ENCODE measurements at places on chromosomes 5 and 9.

DNA sequence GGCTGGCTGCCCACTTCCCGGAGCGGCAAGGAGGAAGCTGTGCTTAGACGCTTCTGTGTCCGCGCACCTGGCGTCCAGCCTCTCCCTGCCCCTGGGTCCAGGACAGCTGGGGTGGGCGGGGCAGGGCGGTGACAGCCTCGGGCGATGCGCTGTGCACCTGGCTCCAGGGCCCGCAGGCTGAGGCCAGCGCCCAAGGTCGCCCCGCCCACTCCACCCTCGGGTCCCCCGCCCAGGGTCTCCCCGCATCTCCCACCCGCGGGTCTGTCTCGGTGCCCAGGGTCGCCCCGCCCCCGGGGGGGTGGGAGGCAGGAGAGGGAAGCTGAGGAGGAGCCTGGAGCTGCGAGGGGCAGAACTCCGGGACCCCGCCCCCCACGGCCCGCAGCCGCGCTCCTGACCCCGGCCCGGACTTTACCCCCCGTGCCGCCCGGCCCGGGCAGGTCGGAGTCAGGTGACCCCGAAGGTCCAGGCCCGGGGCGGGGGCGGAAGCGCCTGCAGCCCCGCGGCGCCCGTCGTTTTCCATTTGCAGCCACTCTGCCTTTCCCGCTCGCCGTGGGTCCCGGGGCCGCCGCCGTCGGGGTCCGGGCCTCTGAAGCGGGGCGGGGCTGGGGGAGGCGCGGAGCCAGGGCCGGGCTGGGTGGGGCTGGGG lies at the start of gene ENTPD8:
ENTPD8 (minus strand) TSS at position 69 of the 646 bp plus-strand sequence. CDS start 3,072 bp downstream, outside the sequence.
- no peaks in the 10 kb centered on the region for H3K36me3 ChIP-seq
- peaks cover 7% of the 10 kb centered on the region for H3K4me1 ChIP-seq
- H3K27me3 ChIP-seq = peaks cover 5% of the 10 kb centered on the region
- DNase-seq = peak; percentile 83

- no peak overlapping the region for H3K27ac ChIP-seq
- H3K4me1 ChIP-seq = peaks cover 38% of the 10 kb centered on the region
- H3K27me3 ChIP-seq = no peaks in the 10 kb centered on the region
- H3K4me3 ChIP-seq = no peak overlapping the region
- no peak for DNase-seq
Observed at GRCh38 chr9:136615631-136616306, 46.9 kb upstream of the EGFL7 start.

GRCh38 chr5:56815658-56816545 lies 553 bp downstream of the MAP3K1 start:
- H3K27me3 ChIP-seq = no peaks in the 10 kb centered on the region
- peak overlapping the region; percentile 88 for H3K4me3 ChIP-seq
- peaks cover 33% of the 10 kb centered on the region for H3K4me1 ChIP-seq
- DNase-seq = peak; percentile 86
- no peaks in the 10 kb centered on the region for H3K36me3 ChIP-seq
- H3K27ac ChIP-seq = peak overlapping the region; percentile 91

GRCh38 chr5:78586251-78586650 lies 62.3 kb downstream of the LHFPL2 start:
- no peaks in the 10 kb centered on the region for H3K36me3 ChIP-seq
- no peak overlapping the region for H3K27ac ChIP-seq
- no peak overlapping the region for H3K4me3 ChIP-seq
- H3K4me1 ChIP-seq = peaks cover 12% of the 10 kb centered on the region
- no peak for DNase-seq

DNA sequence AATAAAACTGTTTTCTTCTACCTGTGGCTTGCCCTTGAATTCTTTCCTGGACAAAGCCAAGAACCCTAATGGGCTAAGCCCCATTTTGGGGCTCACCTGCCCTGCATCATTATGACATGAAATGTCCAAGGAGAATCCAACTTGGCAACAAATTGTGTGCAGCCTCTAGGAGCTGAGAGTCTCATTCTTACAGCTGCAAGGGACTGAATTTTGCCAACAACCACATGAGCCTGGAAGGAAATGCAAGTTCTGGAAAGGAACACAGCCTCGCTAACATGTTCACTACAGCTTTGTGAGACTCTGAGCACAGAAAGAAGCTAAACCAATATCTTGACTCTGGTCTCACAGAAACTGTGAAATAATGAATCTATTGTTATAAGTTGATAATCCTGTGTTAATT lies 94.8 kb upstream of the CDH12 start:
- no peaks in the 10 kb centered on the region for H3K36me3 ChIP-seq
- H3K27me3 ChIP-seq = no peaks in the 10 kb centered on the region
- H3K27ac ChIP-seq = no peak overlapping the region
- no peaks in the 10 kb centered on the region for H3K4me1 ChIP-seq
- no peak overlapping the region for H3K4me3 ChIP-seq
